ENCODE measurements at places on chromosomes 1 and 21. TPM values are rescaled to one million over a fixed set of nuclear protein-coding genes. Genes with fewer than 3 reads are reported as not detected.

DNA sequence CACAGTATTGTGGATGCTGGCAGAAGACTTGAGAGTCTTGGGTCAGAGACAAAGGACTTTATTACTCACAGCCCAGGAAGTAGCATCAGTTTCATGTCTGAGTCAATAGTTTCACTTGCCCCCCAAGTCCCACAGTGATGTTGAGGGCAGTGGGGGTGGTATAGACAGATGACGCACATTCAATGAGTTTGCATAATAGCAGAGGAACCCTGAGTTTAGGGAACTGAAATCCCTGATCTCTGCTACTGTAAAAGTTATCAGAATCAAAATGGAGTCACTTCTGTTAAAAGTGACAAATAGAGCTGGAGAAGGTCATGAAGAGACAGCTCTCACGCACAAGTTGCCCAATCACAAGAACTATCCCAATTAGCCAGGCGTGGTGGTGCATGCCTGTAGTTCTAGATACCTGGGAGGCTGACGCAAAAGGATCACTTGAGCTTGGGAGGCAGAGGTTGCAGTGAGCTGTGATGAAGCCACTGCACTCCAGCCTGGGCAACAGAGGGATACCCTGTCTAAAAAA is 11.5 kb upstream of the HCRTR1 start:
- no peak for DNase-seq

GRCh38 chr1:11365744-11366387 is 92.9 kb downstream of the UBIAD1 start:
- DNase-seq = no peak

DNA sequence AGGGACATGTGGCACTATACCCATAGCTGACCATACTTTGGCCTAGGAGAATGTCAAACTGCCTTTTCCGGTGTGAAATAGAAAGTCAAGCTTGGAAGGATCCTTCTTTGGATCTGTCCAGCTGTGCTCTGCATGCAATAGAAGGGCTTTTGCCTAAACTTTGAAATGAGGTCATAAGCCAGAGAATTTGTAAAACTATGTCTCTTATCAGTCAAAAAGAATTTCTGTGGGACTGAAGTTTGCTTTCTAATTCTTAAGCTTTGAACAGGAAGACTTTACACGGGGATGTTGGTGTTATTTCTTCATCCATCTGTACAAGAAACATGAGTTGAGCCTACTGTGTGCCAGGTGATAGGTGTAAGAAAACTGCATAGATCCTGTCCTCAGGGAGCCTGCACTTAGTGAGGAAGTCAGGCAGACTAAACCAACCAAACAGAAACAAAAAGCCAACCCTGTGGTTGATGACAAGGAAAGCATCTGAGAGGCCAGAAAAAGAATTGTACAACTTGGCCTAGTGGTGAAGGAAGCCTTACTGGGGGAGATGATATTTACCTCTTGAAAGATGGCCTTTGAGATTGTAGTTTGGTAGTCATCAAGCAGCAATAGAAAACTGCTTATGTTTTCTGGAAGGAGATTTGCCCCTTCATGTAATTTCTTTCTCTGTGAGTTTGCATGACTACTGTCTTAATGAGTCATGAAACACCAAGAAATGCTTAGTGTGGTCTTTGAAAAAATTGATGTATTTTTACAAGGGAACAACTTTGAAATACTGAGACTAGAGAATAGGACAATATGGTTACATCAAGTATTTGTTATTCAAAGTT is 24.8 kb downstream of the TGFB2 start:
- DNase-seq = no peak

GRCh38 chr1:182087719-182088350 is 26.3 kb upstream of the ZNF648 start:
- DNase-seq = no peak

GRCh38 chr21:33205476-33205875 is 24.3 kb upstream of the IFNAR2 start:
- DNase-seq = no peak

- DNase-seq = no peak
These were observed 7.5 kb downstream of the HPCAL4 start for GRCh38 chr1:39683591-39684312.

- DNase-seq = no peak
These were observed 22.6 kb downstream of the CLCA1 start for GRCh38 chr1:86491171-86491950.

DNA sequence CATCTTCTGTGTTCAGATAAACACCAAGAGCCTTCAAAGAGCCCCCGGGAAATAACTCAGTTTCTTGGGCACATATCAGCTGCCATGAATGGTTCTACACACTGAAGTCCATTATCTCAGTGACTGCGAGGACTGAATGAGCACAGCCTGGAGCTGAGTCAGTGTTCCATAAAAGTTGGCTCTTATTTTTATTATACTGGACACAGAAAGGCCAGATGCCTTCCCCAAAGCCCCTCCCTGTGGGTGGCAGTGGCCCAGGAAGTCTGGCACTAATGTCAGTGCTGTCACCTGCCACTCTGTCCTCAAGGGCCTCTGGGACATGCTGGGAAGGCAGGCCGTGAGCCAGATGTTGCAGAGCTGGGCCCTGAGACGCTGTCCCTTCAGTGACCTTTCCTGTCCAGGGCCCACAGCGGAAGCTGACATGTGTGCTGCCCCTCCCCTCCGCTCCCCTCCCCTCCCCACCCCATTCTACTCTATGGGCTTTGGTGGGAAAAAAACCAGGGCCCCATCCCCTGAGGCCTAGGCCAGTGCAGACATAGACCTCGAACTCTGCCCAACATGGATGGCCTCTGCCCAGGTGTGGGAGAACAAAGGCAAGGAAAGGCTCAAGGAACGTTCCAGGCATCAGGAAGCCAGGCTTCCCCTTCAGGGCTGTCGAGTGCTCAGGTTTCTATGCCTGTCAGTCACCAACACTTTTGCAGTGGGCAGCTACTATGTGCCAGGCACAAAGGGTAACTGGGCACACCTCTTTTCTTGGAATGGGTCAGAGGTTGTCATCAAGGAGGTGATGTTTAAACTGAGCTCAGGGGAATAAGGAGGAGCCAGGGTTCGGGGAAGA is 22.4 kb upstream of the NPPB start:
- DNase-seq = no peak

DNA sequence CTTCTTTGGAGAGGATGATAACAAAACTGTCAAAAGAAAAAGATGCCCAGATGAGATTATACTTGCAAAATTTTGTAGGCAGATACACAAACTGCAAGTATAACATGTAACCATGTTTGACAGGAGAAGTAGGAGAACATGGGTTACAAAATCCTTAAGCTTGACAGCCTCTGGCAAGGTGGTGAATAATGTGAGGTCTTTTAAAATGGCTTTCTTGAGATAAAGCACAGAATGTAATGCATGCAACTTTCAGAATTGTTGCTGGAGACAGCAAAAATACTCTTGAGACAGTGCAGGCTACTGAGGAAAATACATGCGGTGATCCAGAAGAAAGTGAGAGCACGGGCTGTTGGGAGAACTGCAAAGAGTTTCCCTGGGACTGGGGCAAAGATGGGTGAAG is 24.7 kb downstream of the DNAJC6 start:
- DNase-seq = no peak

- DNase-seq = no peak
These were observed 85.5 kb downstream of the DDX20 start for GRCh38 chr1:111841189-111841588.

Gene GSTM1
- 6.6 TPM for total RNA-seq

Gene OTUD7B
- total RNA-seq = 35.9 TPM

Gene TMOD4
- total RNA-seq = 1.9 TPM

Gene LORICRIN
- total RNA-seq = not detected

Data from type B pancreatic cell (in vitro differentiated cells).